Activated naive CD4-positive, alpha-beta T cell (primary cell): ENCODE measurements at places on chromosomes 2 and 18.

DNA sequence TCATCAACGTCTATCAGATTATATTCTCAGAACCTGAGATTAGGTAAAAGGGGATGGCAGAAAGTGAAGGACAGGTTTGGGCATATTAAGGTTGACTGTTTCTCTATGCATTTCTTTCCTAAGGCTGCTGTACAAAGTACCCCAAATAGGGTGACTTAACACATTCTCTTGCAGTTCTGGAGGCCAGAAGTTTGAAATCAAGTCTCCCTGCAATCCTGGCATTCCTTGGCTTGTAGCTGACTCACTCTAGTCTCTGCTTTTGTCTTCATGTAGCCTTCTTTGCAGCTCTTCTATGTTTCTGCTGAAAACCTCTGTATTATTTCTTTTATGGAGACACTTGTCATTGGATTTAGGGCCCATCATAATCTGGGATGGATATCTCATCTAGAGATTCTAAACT lies 364.3 kb downstream of the PLCL1 start:
- no peak for DNase-seq

GRCh38 chr2:12320991-12321641 lies 395.6 kb upstream of the TRIB2 start:
- no peak for DNase-seq

GRCh38 chr18:59669872-59670657 lies 27.2 kb downstream of the CCBE1 start:
- DNase-seq = no peak

DNA sequence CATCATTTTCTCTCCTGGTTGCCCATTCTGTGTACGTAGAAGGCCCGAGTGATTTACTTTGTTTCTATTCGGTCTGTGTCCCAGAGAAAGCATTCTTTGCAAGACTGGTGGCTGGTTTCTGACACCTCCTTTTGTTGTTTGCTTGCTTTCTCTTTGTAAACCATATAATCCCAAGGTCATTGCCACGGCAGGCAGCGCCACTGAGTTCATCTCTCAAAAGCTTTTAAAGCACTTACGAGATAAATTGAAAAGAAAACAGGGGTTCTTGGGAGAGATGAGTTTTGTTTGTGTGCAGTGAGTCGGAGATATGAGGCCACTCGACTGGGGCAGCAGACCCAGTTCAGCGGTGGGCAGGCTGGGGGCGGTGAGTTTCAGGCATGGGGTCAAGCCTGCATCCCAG lies 137.6 kb downstream of the NCK2 start:
- DNase-seq = no peak

GRCh38 chr2:138239902-138240491 lies 261.6 kb upstream of the SPOPL start:
- no peak for DNase-seq

DNA sequence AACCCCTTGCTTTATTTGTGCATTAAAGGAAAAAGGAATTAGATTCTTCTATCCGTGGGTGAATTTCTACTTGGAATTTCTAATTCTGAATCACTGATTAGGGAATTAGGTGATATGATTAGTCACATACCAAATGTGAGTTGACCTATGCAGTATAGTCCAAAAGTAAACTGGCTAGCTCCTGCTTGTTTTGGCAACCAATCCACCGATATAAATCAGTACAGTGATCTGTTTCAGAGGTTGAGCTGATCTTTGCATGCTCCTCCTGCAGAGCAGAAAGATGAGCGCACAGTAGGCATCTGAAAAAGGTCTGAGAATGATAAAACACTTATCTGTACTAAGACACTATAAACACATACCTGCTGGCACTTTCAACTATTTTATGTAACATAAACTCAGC lies 86.6 kb downstream of the LRP1B start:
- no peak for DNase-seq

DNA sequence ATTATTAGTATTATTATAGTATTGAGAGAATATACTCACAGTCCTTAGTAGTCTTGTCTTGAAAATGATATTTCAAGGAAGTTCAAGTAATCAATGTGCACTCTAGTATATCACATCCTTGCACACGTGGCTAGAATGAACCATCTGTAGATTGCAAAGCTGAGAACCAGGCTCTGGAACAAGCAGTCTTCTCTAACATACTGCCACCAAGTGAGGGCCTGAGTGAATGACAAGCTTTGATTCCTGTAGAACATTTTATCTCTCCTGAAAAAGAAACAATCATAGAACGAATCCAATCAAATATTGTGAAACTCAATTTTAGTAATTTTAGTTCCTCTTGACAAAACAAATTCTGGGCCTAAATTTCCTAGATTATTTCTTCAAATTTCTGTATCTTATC lies 55.3 kb upstream of the SULT1C3 start:
- no peak for DNase-seq

DNA sequence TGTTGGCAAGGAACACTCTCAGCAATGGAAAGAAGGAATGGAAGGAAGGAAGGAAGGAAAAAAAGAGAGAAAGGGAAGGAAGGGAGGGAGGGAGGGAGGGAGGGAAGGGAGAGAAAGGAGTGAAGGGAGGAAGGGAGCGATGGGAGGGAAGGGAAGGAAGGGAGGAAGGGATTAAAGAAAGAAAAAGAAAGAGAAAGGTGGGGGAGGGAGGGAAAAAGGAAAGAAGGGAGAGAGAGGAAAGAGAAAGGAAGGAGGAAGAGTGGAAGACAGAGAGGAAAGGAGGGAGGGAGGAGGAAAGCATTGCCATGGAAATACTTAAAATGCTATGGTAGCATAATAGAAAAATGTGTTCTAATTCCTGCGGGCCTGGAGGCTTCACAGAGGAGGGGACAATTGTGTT lies 22.4 kb downstream of the TTR start:
- no peak for DNase-seq

- no peak for DNase-seq
Observed at GRCh38 chr2:217838409-217838831, 164.4 kb downstream of the TNS1 start.

DNA sequence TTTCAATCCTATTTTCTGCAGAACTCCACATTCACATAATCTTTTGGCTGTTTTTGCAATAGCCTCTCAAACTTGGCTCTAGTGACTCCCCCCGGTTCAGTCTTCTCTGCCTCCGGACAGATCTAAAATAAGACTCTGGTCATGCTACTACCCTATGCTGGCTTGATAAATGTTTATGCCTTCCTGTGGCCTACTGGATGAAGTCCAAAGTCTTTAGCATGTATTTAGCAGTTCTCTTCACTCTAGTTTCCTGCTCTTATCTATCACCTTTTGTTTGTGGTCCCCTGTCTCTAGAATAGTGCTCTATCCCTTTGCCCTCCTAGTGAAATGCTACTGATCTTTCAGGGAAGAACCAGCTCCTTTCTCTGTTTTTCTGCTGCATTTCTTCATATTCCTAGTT lies 14.4 kb downstream of the ADCYAP1 start:
- no peak for DNase-seq

- DNase-seq = no peak
Observed at GRCh38 chr2:180975585-180975984, 4.8 kb upstream of the UBE2E3 start.

- no peak for DNase-seq
Observed at GRCh38 chr2:28648147-28648546, 103.5 kb upstream of the PPP1CB start.

DNA sequence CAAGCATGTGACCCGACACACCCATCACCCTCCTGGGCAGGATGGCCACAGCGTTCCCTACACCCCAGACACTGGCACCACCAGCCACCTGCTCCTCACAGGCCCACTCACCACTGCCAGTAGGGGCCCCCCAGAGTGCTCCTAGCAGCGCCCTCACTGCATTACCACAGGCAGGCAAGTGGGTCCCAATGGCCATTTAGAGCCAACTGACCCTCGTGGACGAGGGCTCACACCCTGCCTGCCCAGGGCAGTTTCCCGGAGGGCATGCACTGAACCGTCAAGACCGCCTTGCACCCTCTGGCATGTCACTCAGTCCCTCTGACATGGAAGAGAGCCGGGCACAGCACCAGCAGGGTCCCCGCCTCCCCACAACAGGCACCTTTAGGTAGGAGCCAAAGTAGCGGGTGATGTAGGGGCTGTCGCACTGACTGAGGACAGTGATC lies 7.3 kb downstream of the STK25 start:
- DNase-seq = no peak

DNA sequence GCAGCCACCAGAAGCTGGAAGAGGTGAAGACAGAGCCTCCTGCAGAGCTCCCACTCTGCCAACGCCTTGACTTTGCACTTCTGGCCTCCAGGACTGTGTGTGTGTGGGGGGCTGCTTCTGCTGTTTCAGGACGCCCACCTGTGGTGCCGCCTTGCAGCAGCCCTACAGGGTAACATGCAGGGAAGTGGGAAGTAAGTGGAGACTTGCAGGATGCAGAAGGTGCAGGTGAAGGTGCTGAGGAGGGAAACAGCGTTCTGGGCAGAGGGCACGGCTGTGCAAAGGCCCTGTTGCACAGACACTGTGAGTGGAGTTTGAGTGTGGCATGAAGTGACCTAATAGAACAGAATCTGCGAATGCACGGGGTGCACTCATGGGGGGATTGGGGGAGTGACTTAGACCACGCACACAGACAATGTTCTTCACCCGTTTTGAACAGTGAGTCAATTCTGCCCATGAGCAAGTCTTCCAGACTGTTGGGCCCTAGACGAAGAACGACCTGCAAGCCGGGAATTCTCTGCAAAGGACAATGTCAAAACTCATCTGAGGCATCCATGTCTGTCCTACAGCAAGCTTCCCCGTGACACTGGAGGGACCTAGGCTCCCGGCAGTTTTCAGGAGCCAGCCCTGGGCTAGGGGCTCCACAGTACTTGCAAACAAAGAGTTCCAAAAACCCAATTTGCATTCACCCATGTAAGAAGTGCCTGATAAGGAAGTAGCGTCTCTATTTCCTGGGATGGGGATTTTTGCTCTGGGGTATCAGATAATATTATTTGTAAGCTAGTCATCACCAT lies 19.0 kb downstream of the MBP start:
- DNase-seq = no peak

DNA sequence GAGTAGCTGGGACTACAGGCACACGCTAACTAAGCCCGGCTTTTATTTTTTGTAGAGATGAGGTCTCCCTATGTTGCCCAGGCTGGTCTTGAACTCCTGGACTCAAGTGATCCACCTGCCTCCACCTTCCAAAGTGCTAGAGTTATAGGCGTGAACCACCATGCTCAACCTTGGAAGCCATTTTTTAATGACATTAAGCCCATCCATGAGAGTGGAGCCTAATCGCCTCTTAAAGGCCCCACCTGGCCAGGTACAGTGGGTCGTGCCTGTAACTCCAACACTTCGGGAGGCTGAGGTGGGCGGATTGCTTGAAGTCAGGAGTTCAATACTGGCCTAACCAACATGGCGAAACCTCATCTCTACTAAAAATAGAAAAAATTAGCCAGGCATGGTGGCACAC lies 41.6 kb upstream of the TFCP2L1 start:
- no peak for DNase-seq

DNA sequence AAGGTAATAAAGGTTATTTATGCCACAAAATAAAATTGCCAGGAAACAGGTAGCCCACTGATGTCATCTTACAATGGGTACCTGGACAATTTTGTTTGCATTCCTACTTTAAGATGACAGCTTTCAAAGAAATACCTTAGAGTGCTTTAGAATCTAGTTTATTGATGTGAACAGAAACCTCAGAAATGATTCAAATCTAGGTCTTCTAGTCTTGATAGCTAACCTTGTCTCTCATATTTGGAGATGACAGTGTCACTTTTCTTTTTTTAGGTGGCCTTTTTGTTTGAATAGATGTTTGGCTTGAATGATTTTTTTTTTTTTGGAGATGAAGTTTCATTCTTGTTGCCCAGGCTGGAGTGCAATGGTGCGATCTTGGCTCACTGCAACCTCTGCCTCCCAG lies 69.1 kb downstream of the PIK3C3 start:
- DNase-seq = no peak

- no peak for DNase-seq
Observed at GRCh38 chr2:165196411-165196810, 7.4 kb downstream of the SCN3A start.

GRCh38 chr18:47316924-47317323 lies 65.5 kb upstream of the SKOR2 start:
- DNase-seq = no peak

DNA sequence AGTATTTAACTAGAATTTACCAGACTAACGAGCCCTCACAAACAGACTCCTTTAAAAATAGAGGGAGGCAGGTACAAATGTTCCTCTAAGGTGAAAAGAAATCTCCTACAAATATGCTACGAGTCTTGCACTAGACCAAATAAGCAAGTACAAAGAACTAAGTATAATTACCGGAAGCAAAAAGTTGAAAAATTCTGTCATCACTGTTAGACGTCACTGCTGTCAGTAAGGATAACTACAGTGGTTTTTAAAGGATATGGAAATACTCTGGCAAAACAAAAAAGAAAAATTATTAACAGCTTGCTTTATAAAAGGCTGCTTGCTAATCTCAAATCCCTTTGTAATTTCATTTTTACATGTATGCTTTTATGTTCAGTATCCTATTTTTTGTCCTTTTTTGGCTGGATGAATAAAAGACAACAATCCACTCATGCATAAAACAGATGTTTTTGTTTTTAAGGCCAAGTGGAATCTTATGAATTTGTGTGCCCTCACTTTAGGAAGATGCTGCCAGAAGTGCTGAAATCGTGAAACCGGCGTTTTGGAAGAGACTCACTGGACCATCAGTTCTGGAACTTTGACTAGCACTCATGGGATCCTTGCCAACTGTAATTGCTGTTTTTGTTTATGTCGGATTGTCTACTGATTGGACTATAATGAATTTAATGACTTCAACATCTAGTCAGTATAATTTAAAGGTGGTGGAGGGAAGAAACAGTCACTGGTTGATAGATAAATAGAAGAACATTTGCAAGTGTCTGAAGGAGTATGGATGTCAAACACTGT lies 6.7 kb downstream of the ZNF521 start:
- no peak for DNase-seq

- DNase-seq = no peak
Observed at GRCh38 chr2:222459983-222460382, 35.6 kb downstream of the SGPP2 start.

GRCh38 chr2:181177376-181177775 lies 197.0 kb downstream of the UBE2E3 start:
- no peak for DNase-seq

- DNase-seq = no peak
Observed at GRCh38 chr18:6737833-6738232, 8.3 kb downstream of the ARHGAP28 start.

- DNase-seq = no peak
Observed at GRCh38 chr2:45585267-45585861, 25.7 kb downstream of the SRBD1 start.

DNA sequence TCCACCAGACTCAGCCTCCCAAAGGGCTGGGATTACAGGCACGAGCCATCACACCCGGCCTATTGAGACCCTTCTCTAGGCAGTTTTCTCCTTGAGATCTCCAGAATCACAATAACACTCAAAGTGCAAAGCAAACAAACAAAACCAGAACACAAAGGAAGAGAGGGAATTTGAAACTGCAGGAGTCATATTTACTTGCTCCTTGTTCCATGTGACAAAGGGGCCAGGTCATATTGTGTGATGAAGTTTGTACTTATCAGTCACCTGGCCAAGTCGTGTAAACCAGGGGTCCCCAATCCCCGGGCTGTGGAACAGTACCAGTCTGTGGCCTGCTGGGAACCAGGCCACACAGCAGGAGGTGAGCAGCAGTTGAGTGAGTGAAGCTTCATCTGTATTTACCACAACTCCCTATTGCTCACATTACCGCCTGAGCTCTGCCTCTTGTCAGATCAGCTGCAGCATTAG lies 26.5 kb downstream of the SCYGR8 start:
- DNase-seq = no peak
